ENCODE measurements at places on chromosomes 5 and 9. TPM values are rescaled to one million over a fixed set of nuclear protein-coding genes. Genes with fewer than 3 reads are reported as not detected.

- no peak for DNase-seq
These were observed 619.3 kb downstream of the TLE4 start for GRCh38 chr9:80191108-80191507.

- DNase-seq: no peak
These were observed 69.2 kb upstream of the SHB start for GRCh38 chr9:38138276-38138675.

DNA sequence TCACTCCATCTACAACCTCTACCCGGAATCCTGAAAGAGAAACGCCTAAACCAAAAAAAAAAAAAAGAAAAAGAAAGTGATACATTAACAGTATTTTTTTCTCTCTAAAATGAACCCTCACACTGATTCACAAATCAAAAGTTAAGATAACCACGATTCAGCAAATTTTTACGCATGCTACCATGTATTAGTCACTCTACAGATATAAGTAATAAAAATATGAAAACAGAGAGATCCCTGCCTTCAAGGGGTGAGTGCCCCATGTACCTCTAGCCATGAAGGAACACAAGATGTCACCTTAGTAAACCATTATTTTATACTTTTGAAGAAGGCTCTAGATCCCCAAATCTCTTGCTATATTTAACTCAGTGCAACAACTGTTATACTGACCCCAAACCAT, 33.4 kb downstream of the CEMIP2 start:
- no peak for DNase-seq

DNA sequence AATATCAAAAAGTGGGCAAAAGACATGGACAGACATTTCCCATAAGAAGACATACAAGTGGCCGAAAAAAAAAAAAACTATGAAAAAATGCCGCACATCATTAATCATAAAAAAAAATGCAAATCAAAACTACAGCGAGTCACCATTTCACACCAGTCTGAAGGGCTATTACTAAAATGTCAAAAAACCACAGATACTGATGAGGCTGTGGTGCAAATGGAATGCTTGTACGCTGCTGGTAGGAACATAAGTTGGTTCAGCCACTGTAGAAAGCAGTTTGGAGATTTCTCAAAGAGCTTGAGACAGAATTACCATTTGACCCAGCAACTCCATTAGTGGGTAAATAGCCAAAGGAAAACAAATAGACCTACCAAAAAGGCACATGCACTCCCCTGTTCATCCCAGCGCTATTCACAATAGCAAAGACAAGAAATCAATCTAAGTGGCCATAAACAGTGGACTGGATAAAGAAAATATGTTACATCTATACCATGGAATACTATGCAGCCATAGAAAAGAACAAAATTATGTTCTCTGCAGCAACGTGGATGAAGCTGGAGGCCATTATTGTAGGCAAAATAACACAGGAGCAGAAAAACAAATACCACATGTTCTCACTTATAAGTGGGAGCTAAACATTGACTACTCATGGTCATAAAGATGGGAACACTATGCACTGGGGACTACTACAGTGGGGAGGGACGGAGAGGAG, 110.6 kb upstream of the BOD1 start:
- no peak for DNase-seq

DNA sequence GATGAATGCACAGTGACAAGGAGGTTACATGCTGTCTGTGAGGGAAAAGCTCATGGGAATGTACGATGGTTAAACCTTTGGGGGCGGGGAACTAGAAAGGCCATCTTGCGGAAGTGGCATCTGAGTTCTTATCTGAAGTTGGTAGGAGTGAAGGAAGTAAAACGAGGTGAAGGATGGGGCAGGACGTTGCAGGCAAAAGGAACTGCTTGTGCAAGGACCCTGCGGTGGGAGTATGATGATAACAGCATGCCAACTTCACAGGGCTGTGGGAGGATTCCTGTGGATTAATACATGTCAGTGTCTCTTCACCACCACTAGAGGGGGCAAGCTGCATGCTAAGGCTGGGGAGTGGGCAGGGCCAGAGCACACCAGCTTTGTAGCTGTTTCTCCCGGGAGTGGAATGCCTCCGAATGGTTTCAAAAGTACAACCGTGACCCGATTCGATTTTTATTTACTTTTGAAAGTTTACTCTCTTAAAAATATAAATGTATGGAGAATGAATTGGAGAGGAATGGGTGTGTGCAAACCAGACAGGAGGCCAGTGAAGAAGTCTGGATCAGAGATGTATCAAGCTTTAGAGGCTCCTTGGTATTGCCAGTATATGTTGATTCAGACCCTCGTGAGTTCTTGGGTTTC, 62.5 kb downstream of the CYFIP2 start:
- DNase-seq: peak; percentile 89

The IL5 gene
- not detected for polyA plus RNA-seq

Measured in GM23338 (cell line).